Tibial nerve (tissue), 4 donors: ENCODE measurements at places on chromosomes 12 and 14. TPM values are rescaled to one million over a fixed set of nuclear protein-coding genes. Genes with fewer than 3 reads are reported as not detected.
A peak's percentile ranks its signal among the peaks of the same experiment; 100 is the strongest.

DNA sequence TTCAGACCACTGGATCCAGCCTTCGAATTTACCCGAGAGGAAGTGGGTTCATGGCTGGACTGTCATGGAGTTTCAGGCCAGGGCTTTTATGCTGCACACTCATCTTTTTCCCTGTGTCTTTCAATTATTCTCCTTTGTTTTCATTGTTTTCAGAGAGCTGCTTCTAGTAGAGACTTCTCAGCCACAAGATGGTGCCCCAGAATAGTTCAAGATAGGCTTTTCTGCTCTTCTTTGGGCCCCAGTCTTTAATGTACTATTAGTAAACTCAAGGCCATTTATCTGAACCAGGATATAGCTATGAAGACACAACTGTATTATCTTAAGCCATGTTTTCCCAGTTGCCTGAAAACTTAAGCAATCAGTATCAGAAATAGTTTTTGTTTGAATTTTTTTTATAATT, 30.4 kb upstream of the PSMA6 start:
- no peaks in the 10 kb centered on the region for H3K36me3 ChIP-seq
- H3K27ac ChIP-seq: no peak overlapping the region
- no peaks in the 10 kb centered on the region for H3K27me3 ChIP-seq

DNA sequence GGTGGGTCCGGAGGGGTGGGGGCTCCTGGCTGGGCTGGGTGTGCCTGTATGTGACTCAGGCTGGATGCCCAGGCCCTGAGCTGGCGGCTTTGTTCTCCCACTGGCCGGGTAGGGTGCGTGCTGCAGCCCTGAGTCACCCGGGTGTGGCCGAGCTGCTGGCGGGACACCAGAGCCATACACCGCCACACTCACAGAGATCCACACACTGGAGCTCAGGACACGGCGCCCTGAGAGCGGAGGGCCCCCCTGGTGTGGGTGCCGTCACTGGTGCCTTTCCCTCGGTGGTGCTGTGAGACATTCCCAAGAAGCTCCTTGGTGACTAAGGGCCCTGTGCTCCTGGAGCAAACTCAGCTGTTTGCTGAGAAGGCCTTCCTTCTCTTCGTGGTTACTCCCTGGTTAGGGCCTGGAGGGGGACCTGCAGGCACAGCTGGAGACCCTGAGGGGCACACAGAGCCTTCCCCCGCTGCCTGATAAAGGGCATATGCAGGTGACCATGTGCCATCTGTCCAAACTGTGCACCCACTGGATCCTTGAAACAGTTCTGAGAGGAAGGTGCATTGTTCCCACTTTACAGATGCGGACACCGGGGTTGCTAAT, 44.3 kb downstream of the KRT80 start:
- DNase-seq: peak; percentile 73
- no peak overlapping the region for H3K4me3 ChIP-seq
- H3K4me1 ChIP-seq: peaks cover 35% of the 10 kb centered on the region
- H3K27me3 ChIP-seq: peaks cover under 1% of the 10 kb centered on the region
- H3K36me3 ChIP-seq: no peaks in the 10 kb centered on the region
- peak overlapping the region; percentile 78 for H3K27ac ChIP-seq

DNA sequence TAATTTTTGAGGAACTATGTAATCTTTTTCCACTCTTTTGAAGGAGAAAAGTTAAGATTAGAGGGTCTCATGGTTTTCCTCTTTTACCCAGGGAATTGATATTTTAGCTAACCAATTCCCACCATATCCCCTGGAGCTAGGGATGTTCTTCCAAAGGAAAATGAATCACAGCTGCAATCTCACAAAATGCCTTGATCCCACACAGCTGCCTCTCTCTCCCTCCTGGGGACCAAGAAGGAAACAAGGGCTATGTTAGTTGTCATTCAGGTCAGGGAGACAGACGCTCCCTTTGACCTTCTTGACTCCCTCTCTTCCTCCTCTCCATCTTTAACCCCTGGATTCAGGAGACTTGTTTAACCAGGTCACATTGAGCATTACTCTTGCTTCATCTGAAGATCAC, 9.5 kb downstream of the DCN start:
- H3K27ac ChIP-seq: no peak overlapping the region
- DNase-seq: no peak
- no peak overlapping the region for H3K4me3 ChIP-seq
- no peaks in the 10 kb centered on the region for H3K4me1 ChIP-seq
- H3K36me3 ChIP-seq: no peaks in the 10 kb centered on the region

The ALKBH1 gene
- total RNA-seq: 9.6 TPM

The FGF6 gene
- total RNA-seq: not detected
